GM03348 (cell line): ENCODE measurements at places on chromosomes 1 and 21.

GRCh38 chr1:59967780-59968179 lies 41.2 kb upstream of the CYP2J2 start:
- no peak for DNase-seq

GRCh38 chr1:213268221-213268620 lies 217.2 kb downstream of the RPS6KC1 start:
- DNase-seq: peak; percentile 31

DNA sequence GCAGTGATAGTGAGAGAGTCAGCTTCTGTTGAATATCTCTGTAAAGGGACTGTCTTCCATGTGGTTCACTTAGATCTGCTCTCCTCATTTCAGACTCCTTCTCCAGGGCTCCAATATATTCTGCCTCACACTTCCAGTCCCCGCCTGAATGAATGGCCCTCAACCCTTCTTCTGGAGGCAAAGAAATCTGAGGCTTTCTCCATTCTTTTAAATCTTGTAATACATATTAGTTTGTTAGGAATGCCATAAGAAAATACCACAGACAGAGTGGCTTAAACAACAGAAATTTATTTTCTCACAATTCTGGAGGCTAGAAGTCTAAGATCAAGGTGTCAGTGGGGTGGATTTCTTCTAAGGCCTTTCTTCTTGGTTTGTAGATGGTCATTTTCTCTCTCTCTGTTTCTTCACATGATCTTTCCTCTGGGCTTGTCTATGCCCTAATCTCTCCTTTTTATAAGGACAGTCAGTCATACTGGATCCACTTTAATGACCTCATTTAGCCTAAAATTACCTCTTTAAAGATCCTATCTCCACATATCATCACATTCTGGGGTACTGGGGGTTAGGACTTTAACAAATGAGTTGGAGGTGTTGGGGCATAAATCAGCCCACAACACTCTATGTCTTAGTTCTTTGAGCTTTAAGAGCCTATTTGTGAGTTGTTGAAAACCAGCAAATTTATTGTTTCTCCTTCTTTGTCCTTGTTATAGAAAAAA lies 128.5 kb upstream of the KCNK2 start:
- DNase-seq: no peak

- peak; percentile 80 for DNase-seq
These were observed 25.6 kb upstream of the IL20 start for GRCh38 chr1:206839857-206840256.

DNA sequence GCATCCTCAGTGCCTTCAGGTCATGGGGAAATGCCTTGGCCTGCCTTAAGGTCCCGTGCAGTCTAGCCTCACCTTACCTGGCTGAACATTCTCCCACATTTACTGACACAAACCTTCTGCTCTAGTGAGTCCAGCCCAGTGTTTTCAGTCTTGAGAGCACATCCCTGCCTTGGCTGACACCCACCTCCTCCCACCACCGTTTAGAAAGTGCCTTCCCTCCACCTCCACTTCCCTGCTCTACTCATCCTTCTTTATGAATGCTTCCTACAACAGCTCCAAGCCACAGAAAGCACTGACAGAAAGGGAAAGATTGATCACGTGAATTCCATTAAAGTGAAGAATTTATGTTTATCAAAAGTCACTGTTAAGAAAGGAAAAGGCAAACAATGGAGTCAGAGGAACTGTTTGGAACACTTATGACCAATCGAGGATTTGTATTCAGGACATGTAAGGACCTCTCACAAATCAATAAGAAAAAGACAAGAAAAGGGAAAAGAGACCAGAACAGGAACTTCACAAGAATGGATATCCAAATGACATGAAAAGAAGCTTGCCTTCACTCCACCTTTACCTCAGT lies 59.8 kb downstream of the DDR2 start:
- no peak for DNase-seq

- DNase-seq: no peak
These were observed 1300.0 kb downstream of the PLA2G4A start for GRCh38 chr1:188128761-188129160.

DNA sequence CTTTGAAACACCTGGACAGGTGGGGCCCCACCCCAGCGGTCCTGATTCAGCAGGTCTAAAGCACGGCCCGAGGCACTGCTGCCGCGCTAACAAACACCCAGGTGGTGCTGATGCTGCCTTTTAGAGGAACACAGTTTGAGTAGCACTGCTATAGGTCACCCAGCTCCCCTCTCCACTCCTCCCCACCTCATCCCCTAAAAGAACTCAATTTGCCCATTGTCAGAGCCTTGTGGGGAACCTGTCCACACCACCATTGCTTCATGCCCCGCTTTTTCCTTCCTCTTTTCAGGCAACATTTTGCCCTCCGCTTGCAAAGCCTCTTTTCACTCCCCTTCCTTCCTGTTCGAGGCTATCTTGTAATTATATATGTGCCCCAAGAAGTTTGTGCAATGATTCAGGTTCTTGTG lies 26.2 kb upstream of the PADI4 start:
- no peak for DNase-seq
